Peyer's patch (tissue), 4 donors: ENCODE measurements at places on chromosomes 16 and 17.
A peak's percentile ranks its signal among the peaks of the same experiment; 100 is the strongest.

- H3K4me1 ChIP-seq, result peaks cover 27% of the 10 kb centered on the region
- H3K27ac ChIP-seq, result no peak overlapping the region
- no peak for DNase-seq
- H3K4me3 ChIP-seq, result peak overlapping the region; percentile 74
- no peaks in the 10 kb centered on the region for H3K27me3 ChIP-seq
Observed at GRCh38 chr16:649631-650030, 466 bp downstream of the WDR90 start.

DNA sequence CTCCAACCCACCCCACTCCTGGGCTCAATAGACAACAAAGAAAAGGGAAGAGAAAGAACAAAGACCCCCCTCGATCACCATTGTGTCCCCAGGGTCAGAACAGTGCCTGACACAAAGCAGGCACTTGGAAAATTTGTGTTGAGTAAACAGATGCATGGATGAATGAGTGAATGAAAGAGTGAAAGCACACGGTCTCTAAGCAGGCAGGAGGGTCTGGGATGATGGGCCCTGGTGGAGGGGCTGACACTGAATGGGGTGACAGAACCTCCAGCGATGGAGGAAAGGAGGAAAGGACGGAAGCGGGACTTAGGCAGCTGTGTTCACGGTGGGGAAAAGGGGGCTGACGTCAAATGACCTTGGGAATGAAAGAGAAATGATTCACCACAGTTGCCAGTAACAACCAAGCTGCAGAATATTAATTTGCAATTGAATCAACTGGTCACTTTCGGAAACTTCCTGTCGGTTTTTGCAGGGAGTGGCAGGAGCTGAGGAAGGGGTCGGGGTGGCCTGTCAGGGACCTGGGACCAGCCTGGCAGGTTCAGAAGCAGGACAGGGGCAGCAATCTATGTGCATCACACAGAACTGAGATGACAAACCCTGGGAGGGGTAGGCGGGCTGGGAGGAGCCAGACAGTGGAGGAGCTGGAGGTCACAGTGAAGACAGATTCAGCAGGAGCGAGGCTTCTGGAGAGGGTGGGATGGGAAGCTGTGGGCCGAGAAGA lies 6.7 kb upstream of the GAST start:
- no peaks in the 10 kb centered on the region for H3K27me3 ChIP-seq
- DNase-seq, result no peak
- no peaks in the 10 kb centered on the region for H3K4me1 ChIP-seq

GRCh38 chr16:64892835-64893785 lies 228.8 kb downstream of the CDH11 start:
- no peaks in the 10 kb centered on the region for H3K4me1 ChIP-seq
- H3K27me3 ChIP-seq, result no peaks in the 10 kb centered on the region
- no peak for DNase-seq

- H3K27ac ChIP-seq, result no peak overlapping the region
- no peaks in the 10 kb centered on the region for H3K4me1 ChIP-seq
- H3K27me3 ChIP-seq, result no peaks in the 10 kb centered on the region
- H3K4me3 ChIP-seq, result no peak overlapping the region
- H3K36me3 ChIP-seq, result no peaks in the 10 kb centered on the region
- no peak for DNase-seq
Observed at GRCh38 chr16:3945751-3946603, 65.5 kb upstream of the CREBBP start.

- no peak overlapping the region for H3K27ac ChIP-seq
- H3K4me1 ChIP-seq, result no peaks in the 10 kb centered on the region
- H3K36me3 ChIP-seq, result no peaks in the 10 kb centered on the region
- H3K4me3 ChIP-seq, result no peak overlapping the region
Observed at GRCh38 chr16:85696781-85697180, 8.0 kb upstream of the GINS2 start.

DNA sequence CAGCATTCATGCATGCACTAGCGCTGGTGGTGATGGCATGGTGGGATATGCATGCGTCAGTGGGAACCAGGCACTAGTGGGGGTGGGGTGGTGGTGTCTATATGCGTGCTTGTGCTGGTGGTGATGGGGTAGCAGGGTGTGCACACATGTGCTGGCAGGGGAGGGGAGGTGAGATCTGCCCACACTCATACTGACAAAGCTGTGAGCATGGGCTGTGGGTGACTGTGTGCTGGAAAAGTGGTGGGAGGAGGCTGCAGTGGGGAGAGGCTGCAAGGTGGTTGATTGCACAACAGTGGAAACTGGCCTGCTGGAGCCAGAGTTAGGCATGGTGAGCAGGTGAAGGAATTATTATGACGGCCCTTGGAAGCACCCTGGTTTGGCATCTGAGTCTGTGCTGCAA lies 31.3 kb upstream of the TEKT1 start:
- no peaks in the 10 kb centered on the region for H3K27me3 ChIP-seq

DNA sequence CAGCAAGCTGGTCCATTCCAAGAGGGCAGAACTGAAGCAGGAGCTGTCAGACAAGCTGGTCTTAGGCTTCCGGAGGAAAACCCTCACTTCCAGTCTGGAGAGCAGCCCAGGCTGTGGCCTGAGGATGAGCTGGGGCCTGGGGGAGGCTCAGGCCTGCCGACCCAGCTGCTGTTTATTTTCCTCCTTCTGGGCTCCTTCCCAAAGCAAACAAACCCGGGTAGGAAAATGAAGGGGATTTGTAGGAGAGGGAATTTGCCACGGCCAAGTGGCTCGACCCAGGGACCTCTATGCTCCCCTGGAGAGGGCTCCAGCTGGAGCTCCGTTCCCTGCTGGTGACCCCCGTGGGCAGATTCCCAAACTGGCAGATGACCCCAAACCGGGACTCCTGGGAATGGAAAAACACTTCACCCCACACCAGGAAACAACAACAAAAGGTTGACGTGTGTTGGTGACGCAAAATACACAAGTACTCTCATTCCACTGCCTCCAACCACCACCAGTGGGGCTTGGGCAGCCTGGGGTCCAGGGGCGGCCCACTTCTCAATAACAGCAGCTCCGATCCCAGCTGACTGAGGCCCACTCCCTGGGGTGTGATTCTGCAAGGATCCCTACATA lies 8.8 kb downstream of the JUP start:
- peaks cover 3% of the 10 kb centered on the region for H3K36me3 ChIP-seq
- H3K4me1 ChIP-seq, result peaks cover 90% of the 10 kb centered on the region
- DNase-seq, result peak; percentile 68
